Effector CD8-positive, alpha-beta T cell (primary cell): ENCODE measurements at places on chromosomes 5 and 9.

DNA sequence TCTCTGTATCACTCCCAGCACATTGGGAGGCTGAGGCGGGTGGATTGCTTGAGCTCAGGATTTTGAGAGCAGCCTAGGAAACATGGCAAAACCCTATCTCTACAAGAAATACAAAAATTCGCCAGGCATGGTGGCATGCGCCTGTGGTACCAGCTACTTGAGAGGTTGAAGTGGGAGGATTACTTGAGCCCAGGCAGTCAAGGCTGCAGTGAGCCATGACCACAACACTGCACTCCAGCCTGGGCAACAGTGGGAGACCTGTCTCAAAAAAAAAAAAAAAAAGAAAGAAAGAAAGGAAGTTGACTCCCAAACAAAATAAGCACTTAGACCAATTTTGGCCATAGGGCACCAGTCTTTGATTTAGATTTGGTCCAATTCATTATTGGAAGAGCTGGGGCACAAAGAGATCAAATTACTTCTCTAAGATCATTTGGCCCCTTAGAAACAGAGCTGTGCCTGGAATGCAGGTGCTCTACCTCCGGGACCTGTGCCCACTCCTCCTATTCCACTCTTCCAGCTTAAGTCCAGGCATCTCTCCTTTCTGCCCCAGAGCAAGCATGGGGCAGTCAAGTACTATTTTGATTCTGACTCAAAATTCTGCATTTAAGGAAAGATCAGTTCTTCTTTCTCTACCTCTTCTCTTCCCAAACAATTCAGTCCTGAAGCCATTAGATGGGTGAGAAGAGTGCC, 59.0 kb downstream of the ALDH7A1 start:
- no peak for DNase-seq

- no peak for DNase-seq
Observed at GRCh38 chr9:6567140-6567591, 78.4 kb downstream of the GLDC start.

- DNase-seq = no peak
Observed at GRCh38 chr9:19698960-19699359, 89.9 kb downstream of the SLC24A2 start.

GRCh38 chr9:103802068-103802467, 292.0 kb upstream of the SMC2 start:
- DNase-seq = no peak

GRCh38 chr5:148924817-148925216, 98.4 kb downstream of the ADRB2 start:
- no peak for DNase-seq

- no peak for DNase-seq
Observed at GRCh38 chr5:113694576-113694975, 181.1 kb downstream of the YTHDC2 start.

DNA sequence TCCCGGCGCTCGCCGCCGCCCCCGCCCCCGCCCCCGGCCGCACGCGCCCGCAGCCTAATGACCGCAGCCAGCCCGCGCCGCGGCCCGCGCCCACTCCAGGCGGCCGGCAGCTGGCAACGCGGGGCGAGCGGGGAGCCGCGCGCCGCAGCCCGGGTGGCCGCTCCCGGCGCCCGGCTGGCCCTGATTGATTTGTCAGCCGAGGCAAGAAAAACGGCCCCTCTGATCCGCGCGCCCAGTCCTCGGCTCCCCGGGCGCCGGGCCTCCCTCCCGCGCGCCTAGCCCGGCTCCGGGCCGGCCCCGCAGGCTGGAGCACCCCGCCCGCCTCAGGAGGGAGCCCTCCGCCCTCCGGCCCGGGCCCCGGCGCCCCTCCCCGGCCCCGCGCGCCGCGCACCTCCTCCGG, 11.9 kb upstream of the LHX2 start:
- no peak for DNase-seq

- DNase-seq = no peak
Observed at GRCh38 chr5:27437594-27438200, 399.3 kb upstream of the CDH9 start.

GRCh38 chr9:131840220-131840619, 100.3 kb upstream of the RAPGEF1 start:
- no peak for DNase-seq

DNA sequence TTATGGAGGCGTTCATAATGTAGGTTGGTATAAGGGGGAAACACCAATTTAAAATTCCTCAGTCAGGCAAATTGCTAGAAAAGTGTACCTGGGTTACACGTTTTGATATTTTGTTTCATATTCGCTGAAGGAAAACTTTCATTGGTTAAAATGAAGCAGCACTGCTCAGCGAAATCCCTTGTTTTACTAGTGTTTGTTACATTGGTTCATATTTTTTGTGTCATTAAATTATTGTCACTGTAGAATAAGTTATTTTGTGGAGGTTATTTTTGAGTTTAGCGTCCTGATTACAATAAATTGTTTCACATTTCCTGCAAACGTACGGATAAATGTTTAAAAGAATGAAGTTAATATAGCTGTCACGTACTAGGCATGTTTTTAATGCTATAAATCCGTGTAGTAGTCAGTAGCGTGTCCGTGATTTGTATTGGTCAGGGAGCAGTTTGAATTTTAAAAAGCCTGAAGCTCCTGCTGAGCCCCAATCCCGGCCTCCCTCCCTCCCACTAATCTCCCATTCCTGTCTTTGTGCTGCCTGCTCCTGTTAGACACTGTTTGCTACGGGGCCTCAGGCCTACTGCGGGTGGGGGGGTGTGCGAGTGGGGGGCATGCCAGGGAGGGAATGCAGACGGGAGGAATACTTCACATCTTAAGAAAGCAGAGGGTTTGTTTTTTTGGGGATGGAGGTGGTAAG, 2.0 kb downstream of the NIPBL start:
- DNase-seq = no peak

- no peak for DNase-seq
Observed at GRCh38 chr5:78006449-78006848, 230.3 kb upstream of the TBCA start.

- DNase-seq = no peak
Observed at GRCh38 chr5:121698690-121699089, 153.0 kb upstream of the FTMT start.

DNA sequence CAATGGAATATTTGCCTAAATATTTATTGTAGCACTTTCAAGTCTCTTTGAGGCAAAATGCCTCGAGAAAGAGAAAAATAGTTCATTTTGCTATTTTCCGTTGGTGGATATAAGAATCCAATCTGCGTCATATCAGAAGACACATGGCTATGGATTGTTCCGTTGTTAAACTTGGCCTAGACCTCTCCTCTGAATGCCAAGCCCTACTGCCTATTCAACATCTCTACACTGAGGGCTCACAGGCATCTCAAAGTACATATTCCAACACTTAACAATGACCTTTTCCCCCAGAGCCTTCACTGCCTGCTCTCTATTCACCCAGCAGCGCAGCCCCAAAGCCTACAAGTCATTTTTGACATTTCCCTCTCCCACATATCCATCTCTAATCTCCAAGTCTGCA, 350.1 kb downstream of the GLIS3 start:
- no peak for DNase-seq

DNA sequence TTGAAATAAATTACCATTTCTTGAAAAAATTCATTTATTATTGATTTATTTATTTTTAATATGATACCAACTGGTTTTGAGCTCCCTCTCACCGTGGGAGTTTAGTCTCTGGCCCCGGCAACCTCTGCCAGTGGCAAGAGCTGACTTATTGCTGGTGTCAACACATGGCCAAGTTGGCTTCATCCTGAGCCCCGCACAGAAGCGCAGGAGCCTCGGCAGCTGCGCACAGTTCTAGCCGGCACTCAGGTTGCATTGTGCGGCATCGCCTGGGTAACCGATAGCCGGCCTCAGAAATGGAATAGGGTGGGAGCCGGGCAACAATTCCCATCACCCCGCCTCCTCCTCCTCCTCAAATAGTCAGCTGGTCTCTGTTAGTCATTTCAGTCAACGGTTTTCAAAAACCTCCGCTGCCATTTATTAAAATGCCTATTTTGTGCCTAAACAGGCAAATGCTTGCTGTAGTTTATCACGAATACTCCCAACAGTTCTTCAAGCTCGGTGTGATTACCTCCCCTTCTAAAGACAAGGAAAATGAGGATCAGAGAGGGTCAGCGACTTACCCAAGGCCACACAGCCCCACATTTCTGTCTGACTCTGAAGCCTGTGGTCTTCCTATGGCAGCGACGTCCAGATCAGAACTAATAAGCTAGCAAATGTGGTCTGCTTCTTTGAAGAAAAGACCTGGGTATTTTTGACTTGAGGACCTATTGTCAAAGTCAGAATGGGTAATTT, 15.7 kb upstream of the MSX2 start:
- no peak for DNase-seq

DNA sequence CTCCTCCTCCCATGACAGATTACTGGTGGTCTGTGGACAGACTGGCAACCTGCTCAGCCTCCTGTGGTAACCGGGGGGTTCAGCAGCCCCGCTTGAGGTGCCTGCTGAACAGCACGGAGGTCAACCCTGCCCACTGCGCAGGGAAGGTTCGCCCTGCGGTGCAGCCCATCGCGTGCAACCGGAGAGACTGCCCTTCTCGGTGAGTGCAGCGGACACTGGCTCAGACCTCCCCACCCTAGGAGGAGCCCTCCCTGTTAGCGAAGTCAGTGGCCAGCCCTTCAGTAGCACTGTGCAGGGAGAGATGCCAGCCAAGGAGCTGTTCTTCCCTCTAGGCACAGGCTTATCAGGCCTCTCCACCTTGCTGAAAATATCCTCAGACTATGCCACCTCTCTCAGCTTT, 143.5 kb downstream of the SAXO1 start:
- DNase-seq = no peak

- DNase-seq = no peak
Observed at GRCh38 chr9:18526685-18527084, 52.7 kb downstream of the ADAMTSL1 start.

GRCh38 chr5:68418201-68418600, 202.6 kb downstream of the PIK3R1 start:
- no peak for DNase-seq

- DNase-seq = no peak
Observed at GRCh38 chr9:133799716-133800115, 61.6 kb upstream of the SARDH start.

- DNase-seq = no peak
Observed at GRCh38 chr5:31383734-31384133, 148.2 kb downstream of the DROSHA start.

DNA sequence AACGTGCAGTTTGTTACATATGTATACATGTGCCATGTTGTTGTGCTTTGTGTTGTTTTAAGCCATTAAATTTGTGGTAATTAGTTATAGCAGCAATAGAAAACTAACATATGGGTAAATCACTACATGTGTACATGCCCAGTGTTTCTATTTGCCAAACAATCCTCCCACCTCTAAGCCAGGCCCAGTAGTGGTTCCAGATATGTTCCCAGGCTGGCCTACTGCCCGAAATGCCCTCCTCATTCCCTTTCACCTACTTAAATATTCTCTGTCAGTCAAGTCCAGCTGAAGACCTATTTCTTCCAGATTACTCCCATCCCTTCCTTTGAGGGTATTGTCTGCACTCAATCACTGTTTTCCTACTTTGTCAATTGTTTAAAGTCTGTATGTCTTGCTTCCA, 24.1 kb upstream of the AGGF1 start:
- DNase-seq = no peak

DNA sequence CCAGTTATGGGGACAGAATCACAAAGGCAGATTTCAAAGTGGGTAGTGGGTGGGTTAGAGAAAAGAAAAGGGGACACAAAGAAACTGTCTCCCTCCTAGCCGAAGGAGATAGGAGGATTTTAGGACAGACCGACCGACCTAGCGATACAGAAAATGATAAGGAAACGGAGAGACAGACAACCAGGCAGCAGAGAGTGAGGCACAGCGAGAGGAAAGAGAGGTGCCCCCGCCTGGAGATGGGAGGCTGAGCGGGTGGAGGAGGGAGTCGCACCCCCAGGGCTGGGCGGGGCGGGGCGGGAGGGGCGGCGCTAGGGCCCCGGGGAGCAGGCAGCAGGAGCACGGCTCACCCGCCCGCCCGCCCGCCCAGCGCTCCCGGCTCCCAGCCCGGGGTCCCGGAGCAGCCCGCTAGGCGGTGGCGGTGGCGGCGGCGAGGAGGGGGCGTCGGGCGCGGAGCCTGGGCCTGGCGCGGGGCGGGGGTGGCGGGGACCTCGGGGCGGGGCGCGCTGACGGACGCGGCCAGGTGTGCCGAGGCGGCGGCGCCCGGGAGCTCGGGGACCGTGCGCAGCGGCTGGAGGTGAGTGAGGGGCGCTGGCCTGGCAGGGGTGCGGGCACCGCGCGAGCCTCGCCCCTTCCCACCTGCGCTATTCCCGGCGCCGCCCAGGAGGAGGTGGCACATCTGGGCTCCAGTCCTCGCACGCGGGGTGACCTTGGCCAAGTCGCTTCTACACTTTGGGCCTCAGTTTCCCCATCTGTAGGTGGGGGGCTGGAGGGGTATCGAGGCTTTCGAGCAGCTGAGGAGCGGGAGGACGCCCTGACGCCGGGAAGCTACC, 15.9 kb upstream of the SYNPO start:
- peak; percentile 23 for DNase-seq

- no peak for DNase-seq
Observed at GRCh38 chr5:3886524-3887451, 291.2 kb downstream of the IRX1 start.

GRCh38 chr5:64914396-64914795, 145.7 kb downstream of the CWC27 start:
- no peak for DNase-seq

GRCh38 chr9:13588151-13589033, 308.9 kb upstream of the MPDZ start:
- DNase-seq = no peak

DNA sequence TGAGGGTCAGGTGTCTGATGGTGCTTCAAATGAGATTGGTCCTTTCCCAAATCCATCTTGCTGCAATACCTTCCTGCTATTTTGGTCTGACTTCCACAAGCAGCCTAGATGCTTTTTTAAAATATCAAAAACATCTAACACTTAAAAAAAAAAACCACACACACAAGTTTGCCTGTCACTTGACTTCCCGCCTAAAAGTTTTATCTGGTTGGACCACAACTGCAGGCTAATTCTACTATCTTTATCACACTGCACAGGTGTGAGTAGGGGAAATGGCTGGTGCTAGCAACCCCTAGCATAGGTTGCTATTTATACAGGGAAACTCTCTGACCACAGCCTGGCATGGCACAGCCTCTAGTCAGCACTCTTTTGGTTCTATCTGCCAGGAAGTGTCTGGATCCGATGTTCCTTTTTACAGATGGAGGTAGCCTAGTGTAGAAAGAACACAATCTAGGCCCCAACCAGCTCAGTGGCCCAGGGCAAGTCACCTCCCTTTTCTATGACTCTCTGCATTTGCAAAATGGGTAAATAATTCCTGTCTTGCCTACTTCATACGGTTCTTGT, at the start of gene HEMGN:
HEMGN (minus strand) TSS at position 92 of the 564 bp plus-strand sequence; CDS start at position 56, 36 bp downstream.
- no peak for DNase-seq

DNA sequence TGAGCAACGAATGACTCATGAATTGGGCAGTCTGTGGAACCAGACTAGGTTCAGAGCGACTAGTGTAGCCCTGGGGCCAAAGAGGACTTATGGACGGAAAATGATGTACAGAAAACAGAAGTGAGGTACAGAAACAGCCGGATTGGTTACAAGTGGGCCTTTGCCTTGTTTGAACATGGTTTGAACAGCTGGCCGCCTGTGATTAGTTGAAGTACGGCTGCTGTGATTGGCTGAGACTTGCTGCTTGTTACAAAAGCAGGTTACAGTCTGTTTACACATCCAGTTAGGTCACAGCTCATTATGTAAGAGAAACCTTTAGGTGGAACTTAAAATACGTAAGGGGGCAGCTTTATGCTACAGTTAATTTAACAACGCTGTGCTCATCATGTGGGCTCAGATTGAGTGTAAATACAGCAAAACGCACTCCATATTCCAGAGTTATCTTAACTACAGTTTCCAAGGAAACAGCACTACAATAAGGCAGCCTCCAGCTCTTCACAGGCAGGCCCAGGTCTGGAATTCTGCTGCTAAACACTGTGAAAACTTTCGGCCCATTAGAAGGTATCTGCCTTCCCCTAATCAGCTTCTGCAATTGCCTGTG, 6.5 kb downstream of the AMACR start:
- no peak for DNase-seq

GRCh38 chr9:123757547-123757946, 172.4 kb downstream of the DENND1A start:
- no peak for DNase-seq
